IPS DF 6.9 (cell line): ENCODE measurements at places on chromosomes 5 and 9.

GRCh38 chr5:134581241-134581981, 51.2 kb downstream of the SAR1B start:
- DNase-seq: no peak

DNA sequence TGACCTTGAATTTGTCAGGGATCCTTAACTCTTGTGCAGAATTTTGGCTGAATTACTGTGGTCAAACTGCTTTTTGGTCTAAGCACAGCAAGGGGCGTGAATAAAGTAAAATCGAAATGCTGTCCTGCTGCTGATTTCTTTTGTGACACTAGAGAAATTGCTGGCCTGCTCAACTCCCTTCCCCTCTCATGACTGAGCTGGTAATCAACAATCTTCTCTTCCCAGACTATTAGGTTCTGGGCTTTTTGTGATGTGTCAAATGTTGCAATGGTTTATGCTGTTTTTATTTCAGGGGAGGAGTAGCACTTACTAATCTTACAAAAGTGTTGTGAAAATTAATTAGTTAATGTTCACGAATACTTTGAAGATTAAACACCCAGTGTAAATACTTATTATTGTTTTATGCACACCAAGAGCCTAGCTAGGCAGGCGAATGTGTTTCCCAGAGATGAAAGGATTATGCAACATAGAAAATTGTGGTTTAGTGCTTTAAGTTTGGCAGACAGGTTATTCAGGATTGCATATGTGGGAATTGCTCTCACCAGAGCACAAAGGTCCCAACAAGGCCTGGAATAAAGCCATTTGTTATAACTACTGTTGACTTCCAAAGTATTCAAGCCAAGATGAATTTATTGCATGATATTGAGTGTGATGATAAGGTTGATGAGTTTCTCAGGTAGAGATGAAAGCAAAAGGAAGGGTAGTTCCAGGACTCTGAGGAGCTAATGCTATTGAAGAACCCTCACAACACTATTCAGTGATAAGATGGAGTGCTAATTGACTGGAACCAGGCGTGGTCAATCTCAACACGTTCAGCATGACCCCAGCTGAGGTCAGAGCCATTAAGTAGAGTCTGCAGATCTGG, 280.7 kb upstream of the ZNF608 start:
- DNase-seq: no peak

- DNase-seq: no peak
Measured at GRCh38 chr5:52825826-52826225, 38.1 kb downstream of the ITGA1 start.

DNA sequence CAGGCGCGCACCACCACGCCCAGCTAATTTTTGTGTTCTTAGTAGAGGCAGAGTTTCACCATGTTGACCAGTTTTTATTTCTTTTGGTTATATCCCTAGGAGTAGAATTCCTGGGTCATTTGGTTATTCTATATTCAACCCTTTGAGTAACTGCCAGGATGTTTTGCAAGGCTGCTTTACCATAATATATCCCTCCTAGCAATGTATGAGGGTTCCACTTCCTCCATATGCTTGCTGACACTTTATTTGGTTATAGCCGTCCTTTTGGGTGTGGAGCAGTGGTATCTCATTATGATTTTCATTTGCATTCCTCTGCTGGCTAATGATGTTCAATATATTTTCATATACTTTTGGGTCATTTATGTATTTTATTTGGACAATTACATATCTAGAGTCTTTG, 81.2 kb downstream of the RAB24 start:
- no peak for DNase-seq

- DNase-seq: no peak
Measured at GRCh38 chr9:15018096-15018637, 107.9 kb upstream of the FREM1 start.

DNA sequence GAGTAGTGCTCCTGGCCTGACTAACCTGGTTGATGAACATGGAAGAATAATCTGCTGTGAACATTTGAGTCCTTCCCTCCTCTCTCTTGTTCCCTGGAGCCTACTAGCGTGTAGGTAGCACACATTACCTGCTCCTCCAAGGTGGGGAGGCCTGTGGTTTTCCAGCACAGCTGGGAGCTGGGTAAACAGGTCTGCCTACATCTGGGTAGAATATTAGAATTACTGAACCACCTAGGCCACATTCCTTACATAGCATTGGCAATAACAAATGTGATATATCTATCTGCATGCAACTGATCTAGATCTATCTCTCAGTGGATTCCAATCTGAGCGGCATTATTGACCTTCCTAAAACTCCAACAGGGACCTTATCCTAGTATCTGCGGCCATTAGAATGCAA, 151.0 kb upstream of the ZNF366 start:
- no peak for DNase-seq

DNA sequence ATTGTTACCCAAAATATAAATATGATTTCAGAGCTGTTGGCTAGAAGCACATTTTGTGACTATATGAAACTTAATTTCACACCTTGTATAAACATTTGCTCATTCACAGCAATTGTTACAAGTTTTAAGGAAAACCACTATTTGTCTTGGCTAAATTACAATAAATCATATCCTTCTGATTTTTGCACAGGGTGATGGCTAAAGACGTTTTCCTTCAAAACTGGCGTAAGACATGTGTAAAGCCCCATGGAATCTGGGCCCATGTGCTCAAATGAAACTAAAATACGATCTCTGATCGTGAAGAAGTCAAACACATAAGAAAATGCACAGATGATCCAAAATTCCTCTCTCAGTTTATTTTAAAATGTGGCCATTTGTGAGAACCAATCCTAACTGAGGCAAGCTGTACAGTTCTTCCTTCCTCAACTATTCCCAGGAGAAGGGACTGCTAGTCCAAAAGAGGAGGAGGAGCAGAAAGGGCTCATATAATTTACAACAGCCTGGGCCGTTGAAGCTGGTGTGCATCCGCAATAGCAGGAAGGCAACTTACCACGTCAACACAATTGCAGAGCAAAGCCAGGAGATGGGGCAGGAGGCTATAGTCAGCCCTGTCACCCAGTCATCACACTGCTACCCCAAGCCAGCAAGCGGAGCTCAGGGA, 98.4 kb downstream of the MED27 start:
- DNase-seq: no peak

- DNase-seq: no peak
Measured at GRCh38 chr5:160543395-160543794, 121.7 kb downstream of the PTTG1 start.

GRCh38 chr5:81310402-81311063, 9.1 kb downstream of the ZCCHC9 start:
- DNase-seq: no peak

DNA sequence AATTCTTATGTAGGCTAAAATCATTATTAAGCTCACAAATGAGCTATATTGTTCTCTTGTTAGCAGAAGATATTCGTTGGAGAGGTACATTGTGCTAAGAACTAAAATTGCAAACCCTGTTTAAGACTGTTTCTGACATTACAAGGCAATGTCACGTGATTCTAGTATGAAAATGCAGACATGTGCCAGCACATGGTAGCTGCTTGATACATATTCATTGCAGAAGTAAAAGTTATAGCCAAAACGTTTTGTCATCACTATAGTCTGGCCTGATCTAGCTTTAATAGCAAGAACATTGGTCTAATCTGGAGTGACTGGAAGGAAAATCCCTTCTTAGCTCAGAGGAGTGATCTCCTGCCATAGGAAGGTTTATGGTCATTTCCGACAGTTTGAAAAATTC, 144.7 kb downstream of the CFAP90 start:
- no peak for DNase-seq

GRCh38 chr5:36436306-36436705, 134.6 kb upstream of the RANBP3L start:
- DNase-seq: no peak

- DNase-seq: no peak
Measured at GRCh38 chr9:125293134-125293533, 31.5 kb downstream of the GAPVD1 start.

DNA sequence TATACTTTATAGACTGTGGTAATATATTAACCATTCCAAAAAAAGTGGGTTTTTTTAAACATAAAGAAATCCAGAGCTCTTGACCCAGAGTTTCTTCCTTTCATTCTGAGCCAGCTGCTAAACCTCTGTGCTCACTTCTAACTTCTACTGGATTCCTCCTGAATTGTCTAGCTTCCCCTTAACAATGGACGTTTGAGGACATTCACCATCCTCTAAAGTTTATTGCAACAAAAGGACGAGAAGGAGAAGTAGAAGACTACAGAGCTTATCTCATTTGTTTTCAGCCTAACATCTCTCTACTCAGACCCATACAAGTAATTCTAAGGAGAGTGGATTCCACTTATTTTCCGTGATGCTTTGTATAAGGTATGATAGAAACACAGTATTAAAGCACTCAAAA, 284.2 kb downstream of the MAST4 start:
- no peak for DNase-seq
